Foreskin melanocyte (primary cell): ENCODE measurements at places on chromosomes 12 and 14.

GRCh38 chr12:30908076-30908721, 18.3 kb upstream of the TSPAN11 start:
- DNase-seq: no peak

DNA sequence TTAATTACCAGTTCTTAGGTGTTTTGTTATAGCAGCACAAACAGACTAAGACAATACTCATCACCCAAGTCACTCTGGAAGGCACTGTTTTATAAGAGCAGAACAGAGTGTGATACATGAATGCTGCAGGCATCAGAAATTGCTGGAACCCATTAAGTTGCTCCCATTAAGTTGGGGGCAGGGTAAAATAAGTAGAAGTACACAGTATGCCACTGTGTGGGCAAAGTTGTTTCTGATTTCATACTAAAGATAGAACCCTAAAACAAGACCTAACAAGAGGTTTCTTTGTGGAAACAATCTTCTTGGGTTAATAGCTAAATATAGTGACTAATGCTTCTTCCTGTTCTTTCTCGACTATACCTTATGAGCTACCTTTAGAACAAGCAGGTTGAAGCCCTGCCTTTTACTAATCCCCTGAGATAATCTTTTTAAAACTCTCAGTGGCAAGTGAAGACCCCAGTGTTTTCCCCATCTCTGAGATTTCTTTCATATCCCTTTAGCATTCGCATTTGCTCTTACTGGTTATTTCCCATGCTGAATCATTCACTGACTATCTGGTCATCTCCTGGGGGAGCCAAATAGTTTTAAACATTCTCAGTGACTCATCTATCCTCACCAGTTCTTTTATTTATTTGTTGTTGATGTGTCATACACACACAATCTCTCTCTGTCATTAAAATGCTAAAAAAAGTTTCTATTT, 52.3 kb downstream of the SOCS2 start:
- DNase-seq: peak; percentile 93

GRCh38 chr14:93200553-93200952, 6.3 kb downstream of the GON7 start:
- DNase-seq: no peak

DNA sequence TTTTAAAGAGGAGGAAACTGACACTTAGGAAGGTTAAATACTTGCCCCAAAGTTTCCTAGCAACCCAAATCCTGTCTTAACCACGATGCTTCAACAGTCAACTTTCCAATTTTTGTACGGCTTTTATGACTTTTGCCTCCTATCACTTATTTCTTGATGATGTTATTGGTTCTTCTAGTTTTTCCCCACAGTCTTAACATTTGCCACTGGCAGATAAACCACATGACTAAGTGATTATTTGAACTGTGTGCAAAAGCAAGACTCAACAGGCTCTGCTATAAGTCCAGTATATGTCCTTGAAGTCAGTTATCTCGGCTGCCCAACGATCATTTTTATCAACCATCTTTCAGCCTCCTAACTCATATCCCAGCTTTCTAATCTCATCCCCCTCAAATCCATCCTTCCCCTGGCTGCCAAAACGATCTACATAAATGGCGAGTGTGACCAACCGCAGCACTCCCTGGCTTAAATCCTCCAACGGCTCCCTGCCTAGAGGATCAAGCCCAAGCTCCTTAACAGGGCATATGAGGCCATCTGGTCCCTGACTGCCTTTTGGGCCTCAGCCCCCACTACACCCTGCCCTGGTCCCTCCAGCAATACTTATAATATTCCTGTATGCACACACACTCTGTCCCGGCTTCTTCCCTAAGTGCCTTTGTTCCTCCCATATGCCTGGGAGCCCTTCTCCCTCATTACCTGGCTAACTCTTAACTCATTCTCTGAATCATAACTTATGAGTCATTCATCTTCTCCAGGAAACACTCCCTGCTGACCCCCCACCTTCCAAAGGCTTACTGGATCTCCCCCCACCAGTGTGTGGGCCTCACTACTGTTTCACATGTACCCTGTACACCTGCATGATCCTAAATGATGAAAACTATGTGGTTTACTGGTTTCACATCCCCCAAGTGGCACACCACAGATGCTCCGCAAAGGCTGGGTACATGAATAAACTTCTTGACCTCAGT, 8.8 kb downstream of the VPS37B start:
- DNase-seq: no peak

DNA sequence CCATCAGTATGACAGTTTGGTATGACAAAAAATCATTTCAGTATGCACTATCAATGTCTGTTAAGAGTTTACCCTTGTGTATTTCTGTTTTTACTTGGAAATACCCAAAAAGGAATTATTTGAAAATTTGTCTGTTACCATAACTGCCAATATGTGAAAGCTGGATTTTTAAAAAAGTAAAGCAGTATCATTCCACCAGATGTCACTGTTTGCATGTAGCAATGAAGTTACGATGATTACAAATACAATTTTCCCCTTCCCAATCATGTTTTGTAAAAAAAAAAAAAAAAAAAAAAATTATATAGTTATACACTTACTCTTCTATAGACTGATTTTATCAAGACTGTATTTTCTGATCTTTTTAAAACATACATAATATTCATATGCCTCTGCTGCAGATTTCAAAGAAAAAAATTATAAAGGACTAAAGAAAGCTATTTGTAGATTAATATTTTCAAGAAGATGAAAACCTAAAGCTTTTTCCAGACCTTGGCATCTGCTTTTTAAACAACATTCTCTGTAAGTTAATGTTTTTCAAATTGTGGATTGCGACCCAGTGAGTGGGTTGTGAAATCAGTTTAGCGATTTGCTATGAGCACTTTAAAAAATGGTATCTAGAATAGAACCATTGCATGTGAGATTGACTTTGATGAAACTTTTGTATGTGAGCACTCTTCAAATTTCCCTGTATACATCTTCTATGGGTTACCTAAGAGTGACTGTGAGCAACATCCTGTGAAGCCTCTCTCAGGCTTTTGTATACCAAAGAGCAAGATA, 114.2 kb downstream of the TTC6 start:
- no peak for DNase-seq

GRCh38 chr14:103997391-103997790, 55.1 kb upstream of the RD3L start:
- no peak for DNase-seq

DNA sequence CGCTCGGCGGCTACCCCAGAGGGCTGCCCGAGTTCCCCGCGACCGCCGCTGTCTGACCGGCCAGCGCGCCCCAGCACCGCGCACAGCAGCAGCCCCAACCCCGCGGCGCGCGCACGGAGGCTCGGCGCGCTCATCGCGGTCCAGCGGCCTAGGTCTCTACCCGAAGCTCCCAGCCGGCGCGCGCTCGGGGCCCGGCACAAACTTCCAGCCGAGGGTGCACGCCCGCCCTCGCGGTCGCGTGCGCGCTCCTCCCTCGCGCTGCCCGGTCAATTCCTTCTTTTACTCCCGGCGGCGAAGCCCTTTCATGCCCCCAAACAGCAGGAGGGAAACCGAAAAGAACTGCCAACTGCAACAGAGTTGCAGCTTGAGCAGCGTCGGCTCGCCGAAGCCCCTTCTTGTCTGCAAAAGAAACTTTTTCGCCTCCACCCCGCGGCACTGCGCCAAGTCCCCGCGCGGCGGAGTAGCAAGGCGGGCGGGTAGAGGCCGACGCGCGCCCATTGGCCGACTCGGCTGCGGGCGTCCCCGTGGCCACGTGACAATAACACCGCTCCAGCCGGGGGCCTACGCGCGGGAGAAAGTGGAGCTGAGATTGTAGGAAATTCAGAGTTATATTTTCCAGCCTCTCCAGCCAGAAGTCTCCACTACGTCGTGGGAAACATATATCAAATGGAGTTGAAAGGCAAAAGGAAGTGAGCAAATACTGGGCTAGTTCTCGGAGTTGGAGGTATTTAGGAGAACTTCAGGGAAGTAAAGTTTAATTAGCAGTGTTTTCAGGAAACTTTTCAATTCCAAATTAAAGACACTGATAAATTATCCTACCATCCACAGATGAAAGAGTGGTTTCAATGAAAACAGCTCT, at the start of gene LRIG3:
TSS of gene LRIG3 (minus strand) at position 403 of the 859 bp plus-strand sequence. CDS start at position 134, 269 bp downstream.
- DNase-seq: peak; percentile 88

- no peak for DNase-seq
These were observed 23.6 kb downstream of the PGAM5 start for GRCh38 chr12:132734206-132734605.

GRCh38 chr14:92105893-92106142, 564 bp downstream of the ATXN3 start:
- no peak for DNase-seq

DNA sequence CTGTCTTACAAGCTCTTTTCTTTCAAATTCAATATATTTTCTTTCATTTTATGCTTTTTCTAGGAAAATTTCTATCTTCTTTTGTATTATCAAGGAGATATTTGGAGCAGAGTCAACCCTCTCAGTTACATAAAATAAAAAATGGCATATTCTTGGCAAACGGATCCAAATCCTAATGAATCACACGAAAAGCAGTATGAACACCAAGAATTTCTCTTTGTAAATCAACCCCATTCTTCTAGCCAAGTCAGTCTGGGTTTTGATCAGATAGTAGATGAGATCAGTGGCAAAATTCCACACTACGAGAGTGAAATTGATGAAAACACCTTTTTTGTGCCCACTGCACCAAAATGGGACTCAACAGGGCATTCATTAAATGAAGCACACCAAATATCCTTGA, 20.6 kb downstream of the PIK3C2G start:
- DNase-seq: no peak

- DNase-seq: no peak
These were observed 174.9 kb downstream of the KTN1 start for GRCh38 chr14:55754871-55755270.

GRCh38 chr12:5012337-5012736, 31.3 kb upstream of the KCNA5 start:
- no peak for DNase-seq

GRCh38 chr12:127070515-127071157, 1196.3 kb upstream of the TMEM132C start:
- no peak for DNase-seq

DNA sequence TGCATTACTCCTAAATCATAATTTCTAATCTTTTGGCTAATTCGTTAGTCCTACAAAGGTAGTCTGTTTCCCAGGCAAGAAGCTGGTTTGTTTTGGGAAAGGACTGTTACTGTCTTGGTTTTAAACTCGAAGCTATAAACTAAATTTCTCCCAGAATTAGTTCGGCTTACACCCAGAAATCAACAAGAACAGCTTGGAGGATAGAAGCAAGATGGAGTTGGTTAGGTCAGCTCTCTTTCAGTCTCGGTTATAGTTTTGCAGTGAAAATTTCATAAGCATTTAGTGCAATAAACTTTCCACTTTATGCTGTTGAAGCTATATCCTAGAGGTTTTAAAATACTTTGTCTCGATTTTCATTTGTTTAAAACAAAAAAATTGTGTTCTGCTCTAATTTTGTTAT, 100.3 kb downstream of the SLCO1A2 start:
- no peak for DNase-seq

DNA sequence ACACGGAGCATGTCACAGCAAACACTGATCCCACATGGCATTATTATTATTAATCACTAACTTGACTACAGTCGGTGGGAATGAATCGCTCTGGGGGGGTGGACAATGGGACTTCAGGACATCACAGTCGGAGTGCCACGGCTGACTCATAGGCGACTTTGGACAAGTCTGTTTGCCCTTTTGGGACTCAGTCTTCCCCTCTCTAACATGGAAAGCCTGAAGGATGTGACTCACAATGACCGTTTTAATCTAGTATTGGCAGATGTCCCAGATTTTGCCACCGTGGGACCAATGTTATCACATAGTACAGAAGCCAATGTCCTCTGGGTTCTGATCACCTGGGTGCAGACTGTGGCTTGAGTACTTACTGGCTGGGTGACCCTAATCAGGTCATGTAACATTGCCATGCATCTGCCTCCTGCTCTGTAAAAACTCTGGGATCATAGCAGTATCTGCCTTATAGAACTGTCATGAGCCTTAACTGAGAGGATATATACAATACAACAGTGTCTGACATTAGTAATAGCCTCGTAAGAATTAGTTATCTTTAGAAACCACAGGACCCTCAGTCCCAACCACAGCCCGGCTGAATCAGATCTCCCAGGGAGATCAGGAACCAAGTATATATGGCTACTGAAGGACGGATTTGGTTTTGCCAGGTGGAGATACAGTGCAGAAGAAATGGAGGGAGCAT, 362.6 kb downstream of the BCL11B start:
- DNase-seq: peak; percentile 24
